ENCODE measurements at places on chromosomes 3 and 15.

DNA sequence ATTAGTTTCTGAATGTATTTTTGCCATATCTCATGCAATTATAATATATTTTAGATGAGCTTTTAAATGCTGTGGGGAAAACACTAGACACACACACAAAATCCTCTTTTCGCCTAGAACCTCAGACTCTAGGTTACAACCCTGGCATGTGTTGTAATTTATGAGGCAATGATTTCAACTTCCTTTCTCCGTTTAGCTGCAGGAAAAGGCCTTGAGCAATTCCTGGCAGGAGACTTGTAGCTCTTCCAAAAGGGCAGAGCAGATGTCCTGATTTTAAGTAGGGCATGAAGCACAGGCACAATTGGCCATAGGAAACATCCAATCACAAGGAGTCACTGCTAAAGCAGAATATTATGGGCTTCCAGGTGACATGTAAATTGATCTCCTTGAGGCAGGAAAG lies 82.0 kb downstream of the GPR156 start:
- peak; percentile 93 for DNase-seq

DNA sequence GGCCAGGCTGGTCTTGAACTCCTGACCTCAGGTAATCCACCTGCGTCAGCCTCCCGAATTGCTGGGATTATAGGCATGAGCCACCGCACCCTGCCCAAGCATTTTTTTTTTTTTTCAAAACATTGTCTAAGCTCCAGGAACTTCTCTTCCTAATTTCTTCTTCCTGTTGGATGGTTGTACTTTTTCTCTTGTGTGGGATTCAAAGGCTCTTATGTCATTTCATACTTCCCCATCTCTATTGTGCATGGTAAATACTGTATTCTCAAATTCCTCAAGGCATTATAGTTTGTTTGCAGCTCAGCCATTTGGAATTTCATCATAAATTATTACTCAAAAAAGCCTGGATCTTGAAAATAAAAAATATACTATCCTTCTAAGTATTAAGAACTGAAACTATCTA lies 199.1 kb upstream of the GADL1 start:
- DNase-seq = no peak

- no peak for DNase-seq
Measured at GRCh38 chr3:49104052-49104426, 518 bp downstream of the QARS1 start.

DNA sequence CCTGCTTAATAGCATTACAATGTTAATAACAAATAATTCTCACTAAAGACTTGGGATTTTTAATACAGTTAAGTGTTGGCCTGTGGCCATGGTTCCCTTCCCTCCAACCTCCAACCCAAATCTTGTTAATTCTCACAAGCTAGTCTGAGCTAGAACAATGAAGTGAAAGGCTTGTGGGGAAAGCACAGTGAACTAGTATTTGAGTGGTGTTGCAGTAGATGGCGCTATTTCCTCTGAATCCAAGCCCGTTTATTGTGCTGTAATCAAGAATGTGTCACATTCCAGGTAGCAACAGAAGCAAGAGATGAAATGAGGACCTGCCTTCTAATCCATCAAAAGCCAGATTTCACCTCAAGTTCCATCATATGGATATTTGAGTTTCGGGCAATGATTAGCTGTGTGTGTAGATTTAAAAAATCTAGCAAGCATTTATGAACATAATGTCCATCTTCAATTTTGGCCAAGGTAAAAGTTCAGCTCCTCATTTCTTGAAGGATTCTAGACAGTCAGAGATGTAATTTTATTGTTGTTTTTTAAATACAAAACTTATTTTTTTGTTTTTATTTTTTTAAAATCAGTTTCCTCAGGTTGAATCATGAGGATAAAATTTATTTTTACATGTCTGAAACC lies 160.7 kb downstream of the SQOR start:
- peak; percentile 11 for DNase-seq

DNA sequence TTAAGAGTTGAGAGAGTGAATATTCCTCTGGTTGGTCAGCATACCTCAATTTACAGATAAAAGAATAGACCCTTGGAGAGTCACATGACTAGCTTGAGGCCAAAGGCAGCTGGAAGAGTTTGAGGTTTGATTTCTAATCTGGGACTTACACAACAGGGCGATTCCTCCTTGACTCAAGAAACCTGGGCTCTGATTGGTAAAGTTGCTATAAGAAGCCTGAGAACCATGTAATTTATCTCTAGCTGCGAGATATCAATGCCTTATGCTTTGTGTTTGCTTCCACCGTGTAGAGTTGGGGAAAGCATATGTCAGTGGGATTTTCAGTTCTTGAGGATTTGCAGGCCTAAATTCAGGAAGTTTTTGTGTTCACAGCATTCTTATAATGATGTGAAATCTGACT lies 206.0 kb downstream of the KLHL25 start:
- peak; percentile 91 for DNase-seq

- DNase-seq = peak; percentile 88
Measured at GRCh38 chr3:42066516-42067181, 24.5 kb upstream of the TRAK1 start.

GRCh38 chr3:172268425-172268824 lies 179.8 kb downstream of the GHSR start:
- no peak for DNase-seq

GRCh38 chr3:25662736-25663320 lies 1.9 kb downstream of the TOP2B start:
- DNase-seq = peak; percentile 22

- no peak for DNase-seq
Measured at GRCh38 chr15:85671156-85671555, 123.6 kb downstream of the KLHL25 start.

DNA sequence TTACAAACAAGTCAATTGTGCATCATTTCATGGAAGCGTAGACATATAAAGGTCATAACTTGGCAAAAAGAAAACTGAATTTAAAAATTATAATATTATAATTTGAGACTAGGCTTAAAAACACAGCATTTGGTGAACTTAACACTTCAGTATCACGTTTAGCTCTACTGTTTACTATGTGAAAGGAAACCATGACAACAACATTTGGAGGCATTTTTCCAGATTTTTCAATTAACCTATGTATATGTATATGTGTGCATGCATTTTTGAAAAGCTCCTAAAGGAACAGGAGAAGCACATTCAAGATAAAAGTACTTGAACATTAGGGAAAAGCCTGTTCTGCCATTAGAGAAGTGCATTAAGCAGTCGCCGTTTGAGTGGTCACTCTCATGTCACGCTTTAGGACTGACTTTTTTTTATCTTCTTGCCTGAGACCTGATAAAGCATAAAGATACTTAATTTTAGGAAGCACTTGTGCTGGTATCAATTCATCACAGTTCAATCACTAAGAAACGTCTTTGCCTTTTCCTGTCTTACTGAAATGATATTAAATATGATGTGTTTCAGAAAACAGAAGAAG lies 156.0 kb downstream of the NAALADL2 start:
- no peak for DNase-seq

GRCh38 chr15:62545467-62546227 lies 380.6 kb upstream of the C2CD4B start:
- DNase-seq = peak; percentile 94

GRCh38 chr3:157135671-157136396 lies 24.1 kb downstream of the CCNL1 start:
- DNase-seq = peak; percentile 93

Measured in fibroblast of the aortic adventitia (primary cell).